ENCODE measurements at places on chromosomes 16 and 17.

DNA sequence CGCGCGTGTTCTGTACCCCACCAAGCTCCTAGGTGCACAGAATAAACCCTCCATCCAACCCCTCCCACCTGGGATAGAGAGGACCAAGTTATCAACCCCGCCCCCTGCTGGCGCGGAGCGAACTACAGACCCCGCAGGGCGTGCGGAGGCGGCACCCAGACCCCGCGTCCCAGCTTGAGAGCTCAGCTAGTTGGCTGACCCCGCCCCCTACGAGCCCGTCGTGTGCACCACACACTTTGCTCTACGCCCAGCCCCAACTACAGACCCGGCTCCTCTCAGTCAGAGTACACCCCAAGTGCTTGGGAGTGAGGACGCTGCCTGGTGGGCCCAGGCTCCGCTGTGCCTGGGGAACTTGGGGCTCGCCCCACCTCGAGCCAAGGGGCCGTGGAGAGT, 1.5 kb downstream of the GRIN2A start:
- no peak for DNase-seq

- no peak for DNase-seq
Measured at GRCh38 chr17:246851-247421, 65.5 kb upstream of the DOC2B start.

DNA sequence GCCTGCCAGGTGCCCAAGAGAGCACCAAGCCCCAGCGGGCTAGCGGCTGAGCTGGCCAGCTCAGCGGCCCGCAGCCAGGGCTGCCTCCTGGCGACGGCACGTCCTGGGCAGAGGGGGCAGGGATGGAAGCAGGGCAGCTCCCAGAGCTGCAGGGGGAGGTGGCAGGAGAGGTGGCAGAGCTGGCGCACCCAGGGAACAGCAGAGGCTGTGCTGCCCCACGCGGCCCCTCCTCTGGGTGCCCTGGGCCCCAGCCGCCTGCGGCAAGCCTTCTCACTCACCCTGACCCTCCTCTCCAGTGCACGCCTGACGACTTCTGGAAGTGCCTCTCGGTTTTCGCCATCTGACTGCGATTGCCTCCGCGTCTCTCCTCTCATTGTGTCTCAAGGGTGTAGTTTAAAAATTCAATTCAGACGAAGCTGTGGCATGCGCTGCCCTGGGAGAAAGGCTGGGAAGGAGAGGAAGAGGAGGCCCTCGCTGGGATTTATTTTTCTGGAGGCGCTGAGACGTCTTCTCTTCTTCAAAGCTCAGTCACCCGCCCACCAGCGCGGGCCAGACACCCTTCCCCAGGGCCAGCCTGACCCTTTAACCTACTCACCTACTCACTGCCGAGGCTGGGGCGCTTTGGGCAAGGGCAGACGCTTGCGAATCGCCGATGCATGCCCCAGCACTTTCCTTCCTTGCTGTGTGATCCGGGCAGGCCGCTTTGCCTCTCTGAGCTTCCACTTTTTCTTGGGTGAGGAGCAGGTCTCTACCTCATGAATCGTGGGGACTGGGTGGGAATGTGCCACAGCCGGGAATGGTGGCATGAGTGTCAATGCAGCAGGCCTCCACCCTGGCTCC, 24.9 kb downstream of the GSE1 start:
- DNase-seq: no peak

- no peak for DNase-seq
Measured at GRCh38 chr17:81166033-81166492, at the start of gene AATK. TSS of gene AATK (minus strand) at chr17:81166221. CDS start at chr17:81165992, 229 bp downstream.

- no peak for DNase-seq
Measured at GRCh38 chr16:64711026-64711425, 410.8 kb downstream of the CDH11 start.

Measured in inflammatory macrophage treated with lipopolysaccharide for 4 hours (primary cell).